ENCODE measurements at places on chromosomes 1 and 21. TPM values are rescaled to one million over a fixed set of nuclear protein-coding genes. Genes with fewer than 3 reads are reported as not detected.

DNA sequence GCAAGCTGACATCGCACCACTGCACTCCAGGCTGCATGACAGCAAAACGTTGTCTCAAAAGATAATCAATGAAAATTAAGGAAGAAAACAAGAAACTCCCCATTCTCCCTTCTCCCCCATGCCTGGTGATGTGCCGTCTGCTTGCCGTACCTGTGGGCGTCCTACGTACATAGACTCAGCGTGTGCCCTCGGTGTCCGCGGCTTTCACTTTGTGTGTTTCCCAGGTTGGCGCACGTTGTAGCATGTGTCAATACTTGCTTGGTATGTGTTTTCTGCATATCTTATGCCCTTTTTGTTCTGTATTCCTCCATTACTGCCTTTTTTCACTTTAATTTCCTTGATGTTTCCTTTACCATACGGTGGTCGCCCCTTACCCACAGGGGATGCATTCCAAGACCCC lies 53.8 kb downstream of the PCNT start:
- DNase-seq, result no peak

DNA sequence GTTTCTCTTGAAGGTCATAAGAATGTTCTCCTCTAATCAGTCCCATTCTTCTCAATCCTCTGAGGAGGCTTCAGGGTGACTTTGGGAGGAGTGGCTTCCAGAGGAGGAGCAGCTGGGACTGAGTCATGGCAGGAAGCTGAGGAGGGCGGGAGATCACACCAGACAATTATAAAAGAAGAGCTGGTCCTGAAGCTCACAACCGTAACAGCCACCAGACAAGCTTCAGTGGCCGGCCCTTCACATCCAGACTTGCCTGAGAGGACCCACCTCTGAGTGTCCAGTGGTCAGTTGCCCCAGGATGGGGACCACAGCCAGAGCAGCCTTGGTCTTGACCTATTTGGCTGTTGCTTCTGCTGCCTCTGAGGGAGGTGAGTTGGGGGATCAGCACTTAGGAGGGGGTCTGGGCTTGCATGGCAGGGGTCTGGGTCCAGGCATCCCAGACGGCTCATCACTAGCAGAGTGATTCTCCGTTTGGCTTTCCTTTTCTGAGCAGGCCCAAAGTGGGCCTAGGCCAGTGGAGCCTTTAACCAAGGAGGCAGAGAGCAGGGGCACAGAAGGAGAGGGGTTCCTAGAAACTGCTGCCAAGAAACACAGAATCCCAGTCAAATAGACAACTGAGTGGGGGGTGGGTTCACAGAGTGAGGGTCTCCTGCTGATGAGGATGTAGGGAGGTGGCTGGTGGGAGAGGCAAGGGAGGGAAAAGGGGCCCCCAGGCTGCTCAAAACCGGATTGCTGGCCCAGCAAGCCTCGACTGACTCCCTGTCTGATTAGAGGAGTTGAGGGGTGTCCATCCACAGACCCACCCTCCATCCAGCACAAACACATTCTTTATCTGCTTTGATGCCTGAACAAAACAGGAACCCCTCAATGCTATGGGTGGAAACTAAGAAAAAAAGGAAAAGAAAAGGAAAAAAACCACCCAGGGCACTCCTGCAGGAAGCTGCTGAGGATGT lies at the start of gene ECM1:
ECM1 (plus strand) TSS at position 198 of the 953 bp plus-strand sequence; CDS start at position 299, 101 bp downstream.
- DNase-seq, result no peak

DNA sequence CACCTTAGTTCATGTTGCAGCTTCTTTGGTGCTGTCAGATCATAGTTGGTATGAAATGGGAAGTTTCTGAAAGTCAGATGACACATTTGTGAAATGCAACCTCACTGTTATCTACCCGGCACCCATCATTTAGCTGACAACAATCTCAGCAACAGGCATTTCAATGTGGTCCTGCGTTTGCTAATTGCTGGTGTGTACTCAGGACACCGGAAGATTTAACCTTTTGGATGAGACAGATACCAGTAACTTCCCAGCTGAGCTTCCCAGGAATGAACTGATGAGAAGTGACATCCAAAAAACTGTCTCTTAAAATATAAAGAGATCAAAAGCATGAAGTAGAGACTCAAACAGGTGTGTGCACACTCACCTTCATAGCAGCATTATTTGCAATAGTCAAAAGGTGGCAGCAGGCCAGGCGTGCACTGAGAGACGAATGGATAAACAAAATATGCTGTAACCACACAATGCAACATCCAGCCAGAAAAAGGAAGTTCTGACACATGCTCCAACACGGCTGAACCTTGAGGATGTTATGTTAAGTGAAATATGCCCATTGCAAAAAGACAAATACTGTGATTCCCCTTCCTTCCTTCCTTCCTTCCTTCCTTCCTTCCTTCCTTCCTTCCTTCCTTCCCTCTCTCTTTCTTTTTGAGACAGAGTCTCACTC lies 7.9 kb upstream of the CLDN14 start:
- DNase-seq, result no peak

DNA sequence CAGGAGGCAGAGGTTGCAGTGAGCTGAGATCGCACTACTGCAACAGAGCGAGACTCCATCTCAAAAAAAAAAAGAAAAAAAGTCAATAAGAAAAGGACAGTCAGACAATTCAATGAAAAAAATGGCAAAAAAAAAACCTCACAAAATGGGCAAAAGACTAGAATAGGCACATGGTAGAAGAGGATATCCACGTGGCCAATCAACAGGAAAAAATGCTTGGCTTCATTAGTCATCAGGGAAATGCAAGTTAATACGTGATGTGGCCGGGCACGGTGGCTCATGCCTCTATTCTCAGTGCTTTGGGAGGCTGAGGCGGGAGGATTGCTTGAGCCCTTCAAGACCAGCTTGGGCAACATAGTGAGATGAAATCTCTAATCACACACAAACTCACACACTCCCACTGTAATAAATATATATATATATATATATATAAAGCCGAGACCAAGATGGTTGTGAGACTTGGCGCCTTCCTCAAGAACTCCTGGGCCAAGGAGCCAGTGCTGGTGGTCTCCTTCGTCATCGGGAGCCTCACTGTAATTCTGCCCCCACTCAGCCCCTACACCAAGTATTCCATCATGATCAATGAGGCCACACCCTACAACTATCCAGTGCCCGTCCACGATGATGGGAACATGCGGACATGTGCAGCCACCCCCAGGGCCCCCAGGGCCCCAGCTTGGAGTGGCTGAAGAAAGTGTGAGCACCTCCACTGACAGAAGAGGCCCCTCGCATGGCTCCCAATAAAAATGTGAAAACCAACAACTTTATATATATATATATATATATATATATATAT lies 22.9 kb upstream of the LEFTY2 start:
- DNase-seq, result no peak

DNA sequence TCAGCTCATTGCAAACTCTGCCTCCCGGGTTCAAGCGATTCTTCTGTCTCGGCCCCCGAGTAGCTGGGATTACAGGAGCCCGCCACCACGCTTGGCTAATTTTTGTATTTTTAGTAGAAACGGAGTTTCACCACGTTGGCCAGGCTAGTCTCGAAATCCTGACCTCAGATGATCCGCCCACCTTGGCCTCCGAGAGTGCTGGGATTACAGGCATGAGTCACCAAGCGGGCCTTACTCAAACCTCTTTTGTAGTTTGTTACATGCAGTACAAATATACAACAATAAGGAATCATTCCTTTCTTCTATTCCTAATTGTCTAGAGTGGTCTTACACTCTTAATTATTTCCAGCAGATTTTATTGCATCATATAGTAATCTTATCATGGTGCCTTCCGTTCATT lies 16.6 kb downstream of the SPATA17 start:
- no peak for DNase-seq

- DNase-seq, result no peak
These were observed 8.0 kb downstream of the MMEL1 start for GRCh38 chr1:2624735-2625300.

GRCh38 chr1:185856482-185856881 lies 122.3 kb downstream of the HMCN1 start:
- DNase-seq, result no peak

DNA sequence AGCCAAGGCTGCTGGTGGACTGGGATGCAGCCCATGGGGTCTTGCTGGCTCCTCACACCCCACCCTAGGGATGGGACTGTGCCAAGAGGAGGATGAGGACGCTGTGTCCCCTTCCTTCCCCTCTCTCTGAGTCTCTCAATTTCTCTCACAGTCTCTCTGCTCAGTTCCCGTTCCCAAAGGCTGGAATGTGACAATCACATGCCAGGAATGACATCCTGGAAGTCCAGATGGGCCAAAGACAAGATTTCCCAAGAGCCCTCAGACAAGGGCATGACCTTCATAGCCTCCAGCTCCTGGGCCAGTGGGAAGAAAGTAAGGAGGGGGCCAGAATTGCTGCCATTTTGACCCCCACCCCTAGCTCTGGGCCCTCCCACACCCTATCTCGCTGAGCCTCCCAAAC lies 7.6 kb upstream of the CDCP2 start:
- no peak for DNase-seq

DNA sequence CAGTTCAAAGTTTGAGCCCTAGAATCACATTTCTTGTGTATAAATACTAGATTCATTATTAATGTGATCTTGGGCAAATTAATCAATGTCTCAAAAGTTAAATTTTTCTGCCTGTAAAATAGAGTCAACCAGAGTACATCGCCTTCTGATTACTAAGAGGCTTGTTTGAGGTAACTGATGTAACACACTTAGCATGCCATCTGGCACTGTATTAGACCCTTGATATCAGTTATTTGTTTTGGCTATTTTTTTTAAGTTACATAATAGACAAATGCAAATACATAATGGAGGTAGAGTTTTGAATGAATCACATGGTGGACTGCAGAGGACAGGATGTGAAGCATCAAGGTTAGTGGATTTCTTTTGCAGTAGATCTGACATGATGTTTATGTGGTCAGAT lies 298.4 kb downstream of the ADGRL2 start:
- no peak for DNase-seq

Gene KDF1
- polyA plus RNA-seq, result 10.4 TPM
